Calu3 (cell line): ENCODE measurements at places on chromosomes 2 and 18. TPM values are rescaled to one million over a fixed set of nuclear protein-coding genes. Genes with fewer than 3 reads are reported as not detected.

- no peaks in the 10 kb centered on the region for H3K36me3 ChIP-seq
- DNase-seq, result no peak
- H3K4me1 ChIP-seq, result no peaks in the 10 kb centered on the region
- no peaks in the 10 kb centered on the region for H3K27me3 ChIP-seq
Measured at GRCh38 chr2:6939071-6939470, 21.9 kb downstream of the RNF144A start.

DNA sequence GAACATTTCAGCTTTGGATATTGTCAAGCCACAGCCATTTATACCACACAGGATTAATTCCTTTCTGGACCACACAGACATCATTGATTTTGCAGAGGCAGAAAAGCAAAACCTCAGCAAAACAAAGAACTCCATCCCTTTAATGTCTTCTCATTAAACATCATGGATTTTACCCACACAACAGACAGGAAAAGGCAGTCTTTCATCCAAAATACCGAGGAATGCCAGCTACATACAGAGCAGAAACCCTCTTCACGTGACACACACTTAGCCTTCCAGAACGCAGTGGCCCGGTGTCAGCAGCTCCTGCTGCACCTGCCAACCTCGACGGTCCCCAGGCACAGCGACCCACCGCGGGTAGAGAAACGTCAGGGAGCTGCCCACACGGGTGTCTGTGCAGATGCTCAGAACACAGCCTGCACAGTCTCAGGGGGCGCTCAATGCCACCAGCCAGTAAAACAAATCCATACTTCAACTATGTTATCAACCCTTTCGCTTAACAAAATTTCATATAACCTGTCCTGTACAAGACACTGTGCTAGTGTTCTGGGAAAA, 304.5 kb downstream of the EIPR1 start:
- H3K27me3 ChIP-seq, result no peaks in the 10 kb centered on the region
- H3K36me3 ChIP-seq, result no peaks in the 10 kb centered on the region
- H3K27ac ChIP-seq, result no peak overlapping the region

Gene HOXD1
- not detected in 2 replicates for total RNA-seq

DNA sequence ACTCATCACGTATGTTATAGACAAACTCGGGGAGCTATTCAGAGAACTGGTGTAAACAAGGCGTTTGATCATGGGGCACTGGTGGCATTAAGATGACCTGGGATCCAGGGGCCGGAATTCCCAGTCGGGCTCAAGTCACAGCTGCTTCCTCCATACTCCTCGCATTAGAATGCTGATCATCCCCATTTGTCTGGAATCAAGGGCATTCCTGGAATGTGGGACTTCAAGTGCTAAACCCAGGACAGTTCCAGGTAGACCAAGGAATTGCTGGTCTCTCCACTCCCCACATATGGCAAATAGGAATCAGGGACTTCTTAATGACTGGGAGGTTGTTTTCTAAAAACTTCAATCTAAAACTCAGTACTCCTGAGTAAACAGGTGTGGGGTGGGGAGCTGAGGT, 355.7 kb upstream of the RAB6C start:
- no peaks in the 10 kb centered on the region for H3K4me1 ChIP-seq
- no peaks in the 10 kb centered on the region for H3K36me3 ChIP-seq
- no peaks in the 10 kb centered on the region for H3K27me3 ChIP-seq
- H3K4me3 ChIP-seq, result no peak overlapping the region
- no peak for DNase-seq

Gene REEP1
- total RNA-seq, result 4.7 and 5.3 TPM in 2 replicates

GRCh38 chr2:123993728-123994323, 31.3 kb upstream of the CNTNAP5 start:
- no peaks in the 10 kb centered on the region for H3K36me3 ChIP-seq
- no peak overlapping the region for H3K27ac ChIP-seq
- no peaks in the 10 kb centered on the region for H3K4me1 ChIP-seq
- peak; percentile 26 for DNase-seq
- no peak overlapping the region for H3K4me3 ChIP-seq
- no peaks in the 10 kb centered on the region for H3K27me3 ChIP-seq

Gene PTPRN
- not detected in 2 replicates for total RNA-seq

Gene CDKL4
- 0.83 and 1.3 TPM in 2 replicates for total RNA-seq

- DNase-seq, result no peak
- no peaks in the 10 kb centered on the region for H3K4me1 ChIP-seq
Measured at GRCh38 chr18:79239631-79240030, 156.1 kb upstream of the NFATC1 start.
